ENCODE measurements at places on chromosomes 12 and 14.

GRCh38 chr14:74504412-74504811 lies 10.8 kb downstream of the ISCA2 start:
- DNase-seq: no peak

GRCh38 chr14:100767003-100767787 lies 40.5 kb downstream of the DLK1 start:
- no peak for DNase-seq

GRCh38 chr12:82793751-82794281 lies 107.1 kb downstream of the TMTC2 start:
- DNase-seq: no peak

- peak; percentile 83 for DNase-seq
Measured at GRCh38 chr12:44000309-44000952, 164.6 kb downstream of the TMEM117 start.

DNA sequence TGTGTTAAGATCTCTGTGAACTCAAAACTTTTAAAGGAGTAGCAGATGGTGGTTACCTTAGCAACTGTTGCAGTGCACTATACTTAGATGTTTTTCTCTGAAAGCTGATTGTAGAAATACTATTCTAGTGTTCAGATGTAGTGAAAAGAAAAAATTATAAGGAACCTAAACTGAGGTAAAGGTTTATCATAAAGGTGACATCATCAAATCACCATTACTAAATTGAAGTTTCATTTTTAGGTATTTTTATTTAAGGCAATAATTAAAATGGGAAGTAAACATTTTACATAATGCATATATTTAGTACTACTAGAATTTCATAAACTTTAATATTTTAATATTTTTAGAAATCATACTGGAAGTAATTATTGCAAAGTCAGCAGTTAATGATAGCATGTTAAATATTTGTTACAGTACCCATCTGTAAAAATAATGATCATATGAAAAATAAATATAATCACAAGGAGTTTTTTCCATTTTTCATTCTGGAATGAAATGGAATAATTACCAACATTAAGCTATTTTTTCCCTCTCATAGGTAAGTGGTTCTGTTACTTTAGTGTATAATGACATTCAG lies 141.1 kb upstream of the NAV3 start:
- DNase-seq: no peak

DNA sequence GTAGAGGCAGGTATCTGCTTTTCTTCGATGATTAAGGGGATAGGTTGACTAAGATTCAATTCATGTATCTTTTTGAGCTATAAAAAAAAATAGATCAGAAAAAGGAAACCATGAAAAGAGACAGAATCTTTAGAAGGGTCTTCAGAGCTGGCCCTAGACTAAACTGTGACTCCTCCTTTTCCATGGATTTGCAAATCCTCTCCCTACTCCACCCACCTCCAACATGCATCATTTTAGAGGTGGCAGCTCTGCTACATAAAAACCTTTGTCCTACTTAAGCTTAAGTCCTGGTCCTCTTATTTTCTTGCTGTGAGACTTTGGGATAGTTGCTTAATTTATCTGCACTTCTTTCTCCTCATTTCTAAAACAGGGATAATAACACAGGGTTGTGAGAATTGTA lies 48.4 kb upstream of the LIMA1 start:
- no peak for DNase-seq

- DNase-seq: no peak
Measured at GRCh38 chr12:74129702-74130101, 407.9 kb upstream of the ATXN7L3B start.

DNA sequence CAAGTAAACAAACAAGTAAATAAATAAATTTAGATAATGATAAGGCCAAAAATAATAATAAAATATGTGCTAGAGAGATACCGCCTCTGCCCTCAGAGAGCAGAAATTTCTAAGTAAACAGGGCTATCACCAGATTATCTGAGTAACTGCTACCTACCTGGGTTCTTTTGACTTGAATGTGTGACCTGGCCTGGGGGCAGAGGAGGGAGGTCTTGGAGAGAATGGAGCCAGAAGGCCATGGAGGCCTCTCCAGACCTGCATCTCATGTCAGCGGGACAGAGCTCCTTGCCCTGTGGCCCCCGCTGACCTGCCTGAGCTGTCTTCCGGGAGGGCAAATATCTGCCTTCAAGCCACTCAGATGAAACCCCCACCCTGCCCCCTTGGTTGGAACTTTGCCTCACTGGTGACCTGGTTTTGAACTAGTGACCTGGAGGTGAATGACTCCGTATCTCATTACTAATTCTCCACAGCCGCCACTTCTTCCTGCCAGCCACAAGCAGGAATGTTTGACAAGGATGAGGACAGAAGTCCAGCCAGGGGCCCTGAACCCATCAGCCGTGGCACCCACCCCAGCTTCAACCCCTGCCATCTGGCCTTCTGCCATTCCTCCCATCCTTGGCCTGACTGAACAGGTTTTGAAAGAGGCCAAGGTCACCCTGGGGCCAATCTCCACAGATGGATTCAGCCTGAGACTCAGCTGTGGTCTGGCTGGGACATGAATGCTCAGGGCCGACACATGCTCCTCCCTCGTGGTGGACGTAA lies 86.8 kb upstream of the PARP11 start:
- DNase-seq: no peak

Data from hematopoietic multipotent progenitor cell treated with erythropoietin and hydrocortisone succinate and interleukin-3 and kit ligand, for 6 days (in vitro differentiated cells).